Activated T-helper 1 cell treated with anti-CD3 and anti-CD28 coated beads, Interleukin-12 subunit alpha, Interleukin-12 subunit beta, Interleukin-2, Interleukin-4 antibody, amounts not matched to agents 30 ng/mL and 10 ng/mL and 1 ng/mL, durations not matched to agents 14 hours and 24 hours and 36 hours (primary cell): ENCODE measurements at places on chromosomes 12 and 14. TPM values are rescaled to one million over a fixed set of nuclear protein-coding genes. Genes with fewer than 3 reads are reported as not detected.
A peak's percentile ranks its signal among the peaks of the same experiment; 100 is the strongest.

The CIROP gene
- total RNA-seq = not detected in 2 replicates

The CCDC177 gene
- 0.08 TPM in 1 of 2 replicates, not detected in the other for total RNA-seq

The ZNF641 gene
- 7.0 and 7.1 TPM in 2 replicates for total RNA-seq

The OTX2 gene
- total RNA-seq = not detected in 2 replicates

GRCh38 chr12:119838826-119839600 is 38.1 kb downstream of the CIT start:
- H3K4me1 ChIP-seq = peaks cover 5% of the 10 kb centered on the region
- DNase-seq = no peak
- H3K27ac ChIP-seq = no peak overlapping the region
- peaks cover 36% of the 10 kb centered on the region for H3K36me3 ChIP-seq

- no peaks in the 10 kb centered on the region for H3K36me3 ChIP-seq
- no peak for DNase-seq
- H3K4me3 ChIP-seq = no peak overlapping the region
- H3K4me1 ChIP-seq = no peaks in the 10 kb centered on the region
These were observed 425.9 kb upstream of the TBX3 start for GRCh38 chr12:115109863-115110262.

DNA sequence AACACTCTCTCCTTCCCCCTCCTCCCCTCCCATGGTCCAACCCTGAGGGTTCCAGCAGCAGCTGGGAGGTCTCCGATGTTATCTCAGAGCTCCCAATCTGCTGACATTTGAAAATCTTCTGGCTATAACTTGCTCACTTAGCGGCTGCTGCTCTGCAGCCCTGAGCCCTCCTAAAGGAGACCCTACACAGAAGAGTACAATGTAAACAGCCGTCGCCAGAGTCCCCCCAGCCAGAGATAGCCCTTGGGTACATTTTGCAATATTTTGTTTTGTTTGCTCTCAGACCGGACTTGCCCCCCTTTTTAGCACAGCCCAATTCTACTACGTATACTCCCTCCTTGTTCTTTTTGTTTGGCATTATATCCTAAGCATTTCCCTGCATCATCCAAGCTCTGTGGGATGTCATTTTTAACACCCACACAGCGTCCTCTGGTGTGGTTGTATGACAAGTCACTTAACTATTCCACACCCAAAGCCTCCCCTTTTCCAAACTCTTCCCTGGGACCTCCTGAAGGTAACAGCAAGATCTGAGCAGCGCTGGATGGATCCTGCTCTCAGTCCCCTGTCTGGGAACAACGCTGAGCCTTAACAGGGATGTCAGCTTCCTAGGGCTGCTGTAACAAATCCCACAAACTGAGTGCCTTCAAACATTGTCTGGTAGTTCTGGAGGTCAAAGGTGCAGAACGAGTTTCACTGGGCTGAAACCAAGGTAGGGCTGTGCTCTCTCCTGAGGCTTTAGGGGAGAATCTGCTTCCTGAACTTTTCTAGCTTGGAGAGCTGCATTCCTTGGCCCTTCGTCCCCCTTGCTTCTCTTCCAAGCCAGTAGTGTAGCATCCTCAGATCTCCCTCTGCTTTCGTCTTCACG is 25.3 kb upstream of the TCL1B start:
- peaks cover 5% of the 10 kb centered on the region for H3K4me1 ChIP-seq
- H3K27ac ChIP-seq = no peak overlapping the region
- no peak overlapping the region for H3K4me3 ChIP-seq
- H3K27me3 ChIP-seq = peaks cover 10% of the 10 kb centered on the region
- no peaks in the 10 kb centered on the region for H3K36me3 ChIP-seq
- no peak for DNase-seq

DNA sequence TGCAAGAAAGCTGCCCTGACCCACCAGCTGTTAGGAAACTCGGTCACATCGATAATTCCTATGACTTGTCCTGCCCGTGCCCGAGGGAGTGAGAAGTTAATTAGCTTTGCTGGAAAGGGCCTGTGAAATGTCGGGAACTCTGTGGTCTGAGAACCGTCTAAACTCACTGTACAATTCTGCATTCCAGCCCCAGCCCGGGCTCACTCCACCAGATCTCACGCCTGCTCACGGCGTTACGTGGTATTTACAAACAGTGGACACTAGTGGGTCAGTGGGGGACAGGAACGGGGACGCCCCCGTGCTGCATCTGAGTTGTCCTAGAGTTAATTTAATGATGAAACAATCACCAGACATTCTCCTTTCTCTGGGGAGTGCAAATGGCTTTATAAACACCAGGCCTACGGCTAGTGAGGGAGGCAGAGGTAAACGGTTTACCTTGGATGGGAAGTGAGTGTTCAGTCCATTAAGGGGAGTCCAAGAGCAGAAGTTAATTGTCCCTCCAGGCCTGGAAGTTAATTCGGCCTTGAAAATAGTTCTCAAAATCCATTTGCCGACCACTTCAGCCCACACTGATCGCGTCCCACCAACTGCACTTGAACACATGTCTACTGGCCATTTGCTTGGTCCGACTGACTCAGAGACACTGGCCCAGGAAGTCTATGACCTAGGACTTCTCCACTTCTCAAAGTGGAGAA is 93.5 kb upstream of the MED13L start:
- no peaks in the 10 kb centered on the region for H3K36me3 ChIP-seq
- no peak for DNase-seq
- peaks cover 4% of the 10 kb centered on the region for H3K4me1 ChIP-seq
- peaks cover 1% of the 10 kb centered on the region for H3K27me3 ChIP-seq
- no peak overlapping the region for H3K27ac ChIP-seq

DNA sequence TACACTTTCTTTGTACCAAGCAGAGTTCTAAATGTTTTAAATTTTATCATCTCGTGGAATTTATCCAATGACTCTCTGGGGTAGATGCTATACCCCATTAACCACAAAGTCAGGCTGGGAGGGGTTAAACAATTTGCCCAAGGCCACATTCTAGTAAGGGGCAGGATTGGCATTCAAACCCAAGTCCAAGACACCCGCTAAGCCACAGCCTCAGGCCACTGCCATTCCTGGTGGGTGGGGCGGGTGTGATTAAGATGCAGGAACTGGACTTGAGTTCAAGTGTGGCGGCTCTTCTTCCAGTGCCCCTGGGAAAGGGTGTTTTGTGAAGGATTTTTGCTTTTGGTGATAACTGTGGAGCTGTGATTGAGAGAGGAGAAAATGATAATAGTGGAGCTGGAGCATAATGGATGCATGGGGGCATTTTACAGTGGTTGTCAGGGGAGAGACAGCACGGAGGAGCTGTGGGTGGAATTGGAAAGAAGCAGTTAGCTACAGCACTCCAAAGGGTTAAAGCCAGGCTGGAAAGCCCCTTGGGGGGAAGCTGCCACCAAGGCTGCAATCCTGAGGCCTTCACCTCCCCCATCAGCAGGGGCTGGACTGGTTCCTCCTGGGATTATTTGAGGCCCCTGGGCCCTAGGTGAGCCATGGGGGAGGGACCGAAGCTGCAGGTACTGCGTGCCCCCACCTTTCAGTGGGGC is 1.0 kb upstream of the VRTN start:
- no peaks in the 10 kb centered on the region for H3K4me1 ChIP-seq
- H3K27me3 ChIP-seq = peaks cover 20% of the 10 kb centered on the region
- H3K27ac ChIP-seq = no peak overlapping the region
- DNase-seq = no peak
- H3K4me3 ChIP-seq = no peak overlapping the region

DNA sequence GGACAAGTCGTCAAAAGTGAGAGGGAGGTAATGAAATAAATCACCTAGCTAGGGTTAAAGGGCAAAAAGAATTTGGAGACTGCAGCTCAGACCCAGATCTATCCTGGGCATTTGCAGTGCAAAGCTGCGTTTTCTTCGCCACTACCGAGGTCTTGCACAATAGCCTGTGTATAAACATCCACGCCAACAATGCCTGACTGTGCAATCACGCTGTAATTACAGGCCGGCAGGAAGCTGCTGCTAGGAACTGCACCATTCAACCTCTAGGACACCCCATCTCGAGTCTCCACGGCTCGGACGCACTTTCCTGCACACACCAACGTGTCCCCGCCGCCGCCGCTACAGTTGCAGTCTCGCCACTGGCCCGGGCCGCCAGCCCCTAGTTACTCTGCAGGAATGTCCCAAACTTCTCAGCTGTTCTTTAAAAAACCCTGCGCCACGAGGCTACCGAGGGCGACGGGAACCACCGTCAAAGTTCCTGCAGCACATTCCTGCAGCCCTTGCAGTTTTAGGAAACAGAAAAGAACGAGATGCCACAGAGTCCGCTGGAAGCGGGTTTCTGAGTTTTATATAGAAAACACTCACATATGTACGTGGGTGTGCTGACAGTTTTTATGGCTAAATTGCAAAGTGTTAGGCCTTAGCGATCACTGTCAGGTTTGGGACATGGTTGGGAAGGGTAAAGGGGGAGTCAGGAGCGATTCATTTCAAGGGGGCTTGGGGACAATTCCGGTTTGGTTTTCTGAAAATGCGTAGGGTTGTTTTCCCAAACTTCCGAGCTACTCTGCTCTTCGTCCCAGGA is 65.6 kb upstream of the PTGR2 start:
- H3K36me3 ChIP-seq = peaks cover 10% of the 10 kb centered on the region
- peaks cover 64% of the 10 kb centered on the region for H3K4me1 ChIP-seq
- no peaks in the 10 kb centered on the region for H3K27me3 ChIP-seq
- peak overlapping the region; percentile 96 for H3K27ac ChIP-seq
- DNase-seq = peak; percentile 63

- H3K36me3 ChIP-seq = no peaks in the 10 kb centered on the region
- H3K27ac ChIP-seq = no peak overlapping the region
- no peak for DNase-seq
- peaks cover 7% of the 10 kb centered on the region for H3K4me1 ChIP-seq
These were observed 264.0 kb upstream of the HMGA2 start for GRCh38 chr12:65560286-65560685.

GRCh38 chr12:2027351-2027750 is 23.1 kb upstream of the DCP1B start:
- H3K27ac ChIP-seq = no peak overlapping the region
- H3K4me1 ChIP-seq = no peaks in the 10 kb centered on the region
- no peaks in the 10 kb centered on the region for H3K36me3 ChIP-seq
- peaks cover 36% of the 10 kb centered on the region for H3K27me3 ChIP-seq
- DNase-seq = no peak
- no peak overlapping the region for H3K4me3 ChIP-seq
